ENCODE measurements at places on chromosomes 1 and 21.
A peak's percentile ranks its signal among the peaks of the same experiment; 100 is the strongest.

- DNase-seq = no peak
Measured at GRCh38 chr1:174134003-174134659, 25.2 kb upstream of the RABGAP1L start.

GRCh38 chr1:174408146-174408545 is 39.6 kb upstream of the GPR52 start:
- DNase-seq = no peak

GRCh38 chr1:167474191-167474641 is 44.1 kb downstream of the CD247 start:
- no peak for DNase-seq

DNA sequence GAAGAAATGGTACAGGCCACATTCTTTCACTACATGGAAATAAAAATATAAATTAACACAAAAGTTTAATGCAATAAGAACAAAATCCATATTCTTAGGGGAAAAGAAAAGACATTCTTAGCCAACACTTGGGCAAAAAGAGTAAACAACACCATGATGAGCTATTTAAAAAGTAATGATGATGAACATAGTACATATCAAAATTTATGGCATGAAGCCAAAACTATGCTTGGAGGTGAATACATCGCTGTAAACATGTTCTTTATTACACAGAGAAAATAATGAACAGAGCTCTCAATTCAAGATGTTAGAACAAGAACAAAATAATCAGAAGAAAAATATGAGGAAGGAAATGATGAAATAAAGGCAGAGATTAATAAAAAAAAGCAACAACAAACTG is 158.2 kb downstream of the ZSCAN20 start:
- no peak for DNase-seq

- DNase-seq = no peak
Measured at GRCh38 chr1:112542206-112542973, 33.6 kb downstream of the WNT2B start.

DNA sequence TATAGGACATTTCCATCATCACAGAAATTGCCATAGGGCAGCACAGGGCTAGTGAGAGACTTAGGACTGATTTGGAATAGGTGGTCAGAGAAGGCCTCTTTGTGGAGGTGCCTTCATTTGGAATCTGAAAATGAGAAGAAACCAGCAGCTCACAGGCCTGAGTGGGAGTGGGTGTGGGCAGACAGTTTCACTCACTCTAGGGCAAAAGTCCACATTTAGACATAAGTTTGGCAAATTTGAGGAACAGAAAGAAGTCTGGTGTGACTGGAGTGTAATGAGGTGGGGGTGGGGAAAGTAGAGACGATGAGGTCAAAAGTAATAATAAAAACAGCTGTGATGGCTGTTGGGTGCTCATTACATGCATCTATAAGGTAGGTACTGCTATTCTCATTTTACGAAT is 22.4 kb upstream of the BCAR3 start:
- no peak for DNase-seq

DNA sequence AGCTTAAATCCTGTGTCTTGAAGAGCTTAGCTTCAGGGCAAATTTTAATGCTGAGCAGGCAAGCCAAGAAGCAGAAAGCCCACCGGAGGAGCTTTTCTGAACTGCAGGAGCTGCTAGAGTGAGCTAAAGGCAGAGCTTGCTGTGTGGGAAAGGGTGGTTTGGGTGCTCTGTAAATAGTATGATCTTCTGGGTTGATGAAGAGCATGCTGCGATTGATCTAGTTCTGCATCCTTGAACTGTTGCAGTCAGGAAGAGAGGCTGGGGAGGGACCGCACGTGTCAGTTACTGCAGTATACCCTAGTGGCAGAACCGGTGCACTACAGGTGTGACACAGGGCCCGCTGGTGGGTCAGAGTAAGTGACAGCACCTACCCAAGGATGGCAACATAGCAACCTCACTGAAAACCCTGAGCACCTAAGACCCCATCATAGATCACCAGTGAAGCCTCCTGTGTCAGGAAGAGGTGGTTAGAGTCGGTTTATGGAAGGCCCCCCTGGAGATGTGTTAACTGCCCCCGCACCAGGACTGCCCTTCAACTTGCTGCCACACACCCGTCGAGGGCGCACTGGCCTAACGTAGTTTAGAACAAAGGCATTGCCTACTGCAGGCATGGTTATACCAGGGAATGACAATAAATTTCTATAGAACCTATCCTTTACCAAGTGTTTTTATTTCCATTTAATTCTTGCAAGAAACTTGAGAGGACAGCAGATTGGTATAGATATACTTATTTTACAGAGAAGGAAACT is 146.0 kb upstream of the KIAA0040 start:
- DNase-seq = no peak

DNA sequence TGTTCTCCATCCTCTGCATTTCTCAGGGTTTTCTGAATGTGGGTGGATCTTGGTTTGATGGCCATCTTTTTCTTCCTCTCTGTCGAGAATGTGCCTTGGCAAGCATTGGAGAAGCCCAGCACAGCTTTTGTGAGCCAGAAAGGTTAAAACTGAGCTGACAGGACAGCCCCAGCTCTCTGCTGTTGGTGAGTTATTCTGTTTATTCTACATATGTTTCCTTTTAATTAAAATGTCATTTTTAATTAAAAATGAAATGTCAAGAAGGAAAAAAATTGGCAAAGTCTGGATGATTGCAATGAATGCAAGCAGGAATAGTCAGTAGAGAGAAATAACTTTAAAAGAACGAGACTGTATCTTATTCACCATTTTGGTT is 325.8 kb downstream of the PTBP2 start:
- no peak for DNase-seq

GRCh38 chr21:32352526-32352925 is 40.3 kb downstream of the URB1 start:
- no peak for DNase-seq

- DNase-seq = no peak
Measured at GRCh38 chr1:183450093-183450492, 22.2 kb upstream of the SMG7 start.

- DNase-seq = no peak
Measured at GRCh38 chr1:104028416-104029035, 278.8 kb downstream of the AMY1C start.

DNA sequence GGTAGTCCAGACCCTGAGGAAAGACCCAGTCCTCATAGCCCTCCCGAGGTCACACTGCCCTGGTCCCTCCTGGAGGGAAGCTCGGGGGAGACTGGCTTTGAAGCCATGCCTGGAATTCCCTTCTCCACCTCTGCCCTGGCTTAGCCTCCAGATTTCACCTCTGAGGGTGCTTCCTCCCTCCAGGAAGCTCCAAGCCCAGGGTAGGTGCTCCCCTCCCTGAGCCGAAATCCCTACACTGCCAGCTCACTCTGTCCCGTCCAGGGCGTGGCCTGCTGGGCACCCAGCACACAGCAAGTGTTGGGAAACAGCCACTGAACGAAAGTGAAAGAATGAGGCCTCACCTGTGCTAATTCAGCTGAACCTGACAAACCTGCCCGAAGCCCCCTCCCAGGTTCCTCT is 6.0 kb upstream of the TNFRSF25 start:
- no peak for DNase-seq

DNA sequence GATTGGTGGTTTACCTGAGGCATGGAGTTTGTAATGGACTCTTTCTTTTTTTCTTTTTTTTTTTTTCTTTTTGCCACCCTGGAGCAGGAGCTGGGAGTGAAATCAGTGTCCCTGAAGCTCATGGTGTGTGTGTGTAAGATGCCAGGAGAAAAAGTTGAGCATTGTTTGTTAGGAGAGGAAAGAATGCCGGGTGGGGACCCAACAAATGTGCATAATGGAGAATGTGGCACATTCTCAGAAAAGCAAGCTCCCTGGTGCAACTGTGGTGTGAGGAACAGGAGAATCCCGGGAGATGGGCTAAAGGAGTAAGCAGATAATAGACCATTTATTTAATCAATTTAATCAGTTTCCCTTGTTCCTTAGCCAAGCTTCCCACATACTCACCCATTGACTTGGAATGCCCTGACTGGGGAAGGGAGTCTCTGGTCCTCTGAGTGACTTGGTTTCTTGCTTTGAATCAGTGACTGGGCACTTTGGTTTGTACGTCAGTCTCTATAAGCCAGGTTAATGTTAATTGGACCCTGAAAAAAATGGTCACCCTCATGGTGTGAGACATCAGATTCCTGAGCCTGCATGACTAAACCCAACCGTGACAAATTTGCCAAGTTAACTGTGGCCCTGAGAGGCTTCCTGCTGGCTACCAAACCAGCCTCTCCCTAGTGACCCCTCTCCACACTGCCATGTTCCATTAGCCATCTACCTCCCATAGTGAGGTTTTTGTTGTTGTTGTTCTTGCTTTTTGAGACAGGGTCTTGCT is 43.9 kb upstream of the ITPKB start:
- DNase-seq = no peak

GRCh38 chr21:42456457-42456856 is 39.6 kb downstream of the RSPH1 start:
- no peak for DNase-seq

GRCh38 chr1:156740237-156740740 is 599 bp downstream of the MRPL24 start:
- no peak for DNase-seq

GRCh38 chr1:40379785-40380452 is 6.4 kb downstream of the SMAP2 start:
- no peak for DNase-seq

- DNase-seq = no peak
Measured at GRCh38 chr1:205709640-205710039, 29.3 kb upstream of the SLC45A3 start.

- DNase-seq = peak; percentile 18
Measured at GRCh38 chr1:237864338-237865244, 26.1 kb downstream of the ZP4 start.

DNA sequence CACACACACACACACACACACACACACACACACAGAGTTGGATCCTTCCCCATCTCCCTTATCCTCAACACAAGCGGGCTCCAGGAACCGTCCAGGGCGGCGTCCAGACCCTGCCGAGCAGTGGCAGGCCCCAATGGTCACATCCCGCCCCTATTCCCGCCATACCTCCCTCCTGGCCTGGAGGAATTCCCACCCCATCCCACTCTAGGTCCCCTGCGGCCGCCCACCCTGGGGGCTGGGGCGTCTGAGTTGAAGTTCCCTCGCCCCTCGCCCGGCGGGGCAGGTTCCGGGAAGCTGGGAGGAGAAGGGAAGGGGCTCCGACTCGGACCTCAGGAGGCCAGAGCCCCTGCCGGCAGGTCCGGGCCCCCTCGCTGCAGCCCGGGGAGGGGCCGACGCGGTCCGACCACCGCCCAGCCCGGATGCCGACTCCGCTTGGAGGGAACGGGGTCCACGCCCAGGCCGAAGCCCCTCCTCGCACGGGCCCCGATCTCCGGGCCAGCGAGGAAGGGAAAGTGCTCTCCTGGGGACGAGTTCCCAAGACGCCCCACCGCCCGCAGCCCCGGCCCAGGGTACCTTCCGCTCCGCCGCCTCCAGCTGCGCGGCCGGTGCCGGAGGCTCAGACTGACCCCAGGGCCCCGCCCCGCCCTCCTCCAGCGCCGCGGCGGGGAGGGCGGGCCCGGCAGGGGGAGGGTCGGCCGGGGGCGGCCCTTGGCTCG is at the start of gene RHOC:
TSS of gene RHOC (minus strand) at position 623 of the 716 bp plus-strand sequence. CDS start 3,328 bp downstream, outside the sequence.
- peak; percentile 73 for DNase-seq

DNA sequence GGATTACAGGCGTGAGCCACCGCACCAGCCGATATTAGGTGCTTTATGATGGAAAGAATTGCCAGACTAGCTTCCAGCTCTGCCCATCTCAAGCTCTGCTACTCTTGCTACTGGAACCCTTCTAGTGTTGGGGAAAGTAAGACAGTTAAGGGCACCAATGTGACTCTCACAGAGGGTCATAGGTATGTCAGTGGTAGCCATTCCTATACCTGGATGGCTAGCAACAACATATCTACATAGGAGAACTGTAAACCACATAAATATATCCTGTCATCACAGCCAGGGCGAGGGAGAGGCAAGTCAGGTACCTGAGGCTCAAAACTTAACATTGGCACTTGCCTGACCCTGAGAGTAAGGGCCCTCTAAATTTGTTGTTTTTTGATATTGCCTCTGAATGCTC is 1.7 kb upstream of the RHOU start:
- DNase-seq = no peak

DNA sequence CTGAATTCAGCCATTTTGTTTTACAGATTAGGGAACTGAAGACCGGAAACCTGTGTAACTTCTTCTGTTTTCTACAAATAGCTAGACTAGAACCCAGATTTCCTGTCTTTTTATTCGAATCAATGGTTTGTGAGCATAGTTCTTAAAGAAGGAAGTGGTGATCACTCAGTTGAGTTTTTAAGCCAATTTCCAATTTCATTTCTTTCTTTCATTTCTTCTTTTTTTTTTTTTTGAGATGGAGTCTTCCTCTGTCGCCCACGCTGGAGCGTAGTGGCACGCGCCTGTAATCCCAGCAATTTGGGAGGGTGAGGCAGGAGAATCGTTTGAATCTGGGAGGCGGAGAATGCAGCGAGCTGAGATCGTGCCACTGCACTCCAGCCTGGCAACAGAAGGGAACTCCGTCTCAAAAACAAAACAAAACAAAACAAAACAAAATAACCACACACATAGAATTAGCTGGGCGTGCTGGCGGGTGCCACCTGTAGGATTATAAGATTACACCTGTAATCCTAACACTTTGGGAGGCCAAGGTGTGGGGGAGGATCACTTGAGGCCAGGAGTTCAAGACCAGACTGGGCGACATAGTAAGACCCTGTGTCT is 3.0 kb upstream of the MDM4 start:
- no peak for DNase-seq

GRCh38 chr1:208154679-208155642 is 89.2 kb downstream of the PLXNA2 start:
- no peak for DNase-seq

All from 8988T (cell line).